ENCODE measurements at places on chromosomes 5 and 9. TPM values are rescaled to one million over a fixed set of nuclear protein-coding genes. Genes with fewer than 3 reads are reported as not detected.

The SPINK1 gene
- 9.0 TPM for polyA plus RNA-seq

The CSF2 gene
- polyA plus RNA-seq: not detected

The MAST4 gene
- 14.9 TPM for polyA plus RNA-seq

The NEURL1B gene
- polyA plus RNA-seq: 17.5 TPM

The HSD17B3 gene
- 0.74 TPM for polyA plus RNA-seq

The CXCL14 gene
- 31.6 TPM for polyA plus RNA-seq

The MAPK9 gene
- 34.8 TPM for polyA plus RNA-seq

The CER1 gene
- polyA plus RNA-seq: 0.43 TPM

The MRPS2 gene
- 45.6 TPM for polyA plus RNA-seq

The FOXD4L5 gene
- polyA plus RNA-seq: 0.24 TPM

The TMEM215 gene
- 0.13 TPM for polyA plus RNA-seq

The ABL1 gene
- 82.3 TPM for polyA plus RNA-seq

The NRG2 gene
- 1.3 TPM for polyA plus RNA-seq

The UGT3A2 gene
- 12.5 TPM for polyA plus RNA-seq

The ZNF367 gene
- polyA plus RNA-seq: 10.0 TPM
